ENCODE measurements at places on chromosomes 1 and 21.

DNA sequence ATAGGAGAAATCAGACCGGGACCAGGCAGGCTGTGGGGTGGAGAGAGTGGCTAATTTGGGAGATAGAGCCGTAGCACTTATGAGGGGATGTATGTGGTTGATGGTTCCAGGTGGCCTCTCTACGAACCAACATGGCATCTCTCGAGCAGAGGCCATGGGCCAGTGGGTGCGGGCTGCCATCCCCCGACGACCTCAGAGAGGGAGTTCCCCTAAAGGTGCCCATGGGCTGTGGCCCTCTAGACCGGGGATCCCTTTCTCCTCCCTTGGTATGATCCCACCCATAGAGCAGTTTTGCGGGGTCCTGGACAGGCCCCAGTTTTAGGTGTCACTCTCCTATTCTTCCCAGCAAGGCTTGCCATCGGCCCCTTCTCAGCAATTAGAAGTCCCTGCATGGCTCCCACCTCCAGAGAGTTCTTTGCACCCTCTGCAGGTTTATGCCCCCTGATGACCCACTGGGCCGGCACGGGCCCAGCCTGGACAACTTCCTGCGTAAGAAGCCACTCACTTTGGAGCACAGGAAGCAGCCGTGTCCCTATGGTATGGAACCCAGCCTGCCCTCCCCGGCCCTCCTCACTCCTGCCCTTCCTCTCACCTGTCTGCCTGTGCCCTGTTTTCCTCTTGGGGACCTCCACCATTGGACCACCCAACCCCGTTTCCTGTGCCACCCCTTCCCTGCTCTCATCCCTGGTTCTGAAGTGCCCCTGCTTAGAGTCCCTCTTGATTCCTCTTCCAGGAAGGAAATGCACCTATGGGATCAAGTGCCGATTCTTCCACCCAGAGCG, 7.8 kb downstream of the ZC3H12A start:
- DNase-seq: no peak

DNA sequence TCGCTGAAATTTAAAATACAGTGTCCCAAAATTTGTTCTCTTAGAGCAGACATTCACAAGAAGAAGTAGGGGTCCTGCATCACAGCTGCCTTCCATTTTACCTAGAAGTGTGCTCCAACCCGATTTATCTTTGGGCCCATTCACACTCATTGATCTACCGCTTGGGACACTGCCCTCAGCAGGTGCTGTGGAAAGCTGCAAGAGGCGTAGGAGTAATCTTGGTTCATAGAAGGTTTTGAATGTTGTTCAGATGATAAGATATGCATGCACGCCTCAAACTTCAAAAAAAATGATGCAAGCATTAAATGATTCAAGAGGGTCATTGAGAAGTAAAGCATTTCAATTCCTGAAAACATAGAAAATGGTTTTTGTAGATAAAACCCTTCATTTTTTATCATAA, 18.6 kb upstream of the C1orf105 start:
- DNase-seq: no peak

GRCh38 chr1:58003988-58004387, 542.5 kb downstream of the OMA1 start:
- DNase-seq: no peak

GRCh38 chr1:41613689-41614574, 129.4 kb upstream of the EDN2 start:
- no peak for DNase-seq

GRCh38 chr1:111030590-111030989, 66.9 kb upstream of the LRIF1 start:
- DNase-seq: peak; percentile 33

- DNase-seq: peak; percentile 81
Observed at GRCh38 chr21:41366522-41367151, 4.8 kb downstream of the MX2 start.

GRCh38 chr1:83029916-83030315, 969.0 kb downstream of the TTLL7 start:
- DNase-seq: no peak

DNA sequence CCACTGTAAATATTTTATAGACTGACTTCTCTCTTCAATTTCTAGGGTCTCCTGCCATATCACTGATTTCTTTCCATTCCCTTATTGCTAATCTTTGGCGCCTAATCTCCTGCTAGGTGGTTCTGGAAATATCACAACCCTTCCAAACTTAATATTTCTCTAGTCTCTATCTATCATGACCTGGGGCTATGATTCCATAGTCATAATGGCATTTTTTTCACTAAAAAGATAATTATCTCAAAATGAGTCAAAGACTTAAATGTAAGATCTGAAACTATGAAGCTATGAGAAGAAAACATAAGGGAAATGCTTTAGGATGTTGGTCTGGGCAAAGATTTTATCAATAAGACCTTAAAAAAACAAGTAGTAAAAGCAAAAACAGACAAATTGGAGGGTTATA, 74.2 kb downstream of the LEPR start:
- DNase-seq: no peak

DNA sequence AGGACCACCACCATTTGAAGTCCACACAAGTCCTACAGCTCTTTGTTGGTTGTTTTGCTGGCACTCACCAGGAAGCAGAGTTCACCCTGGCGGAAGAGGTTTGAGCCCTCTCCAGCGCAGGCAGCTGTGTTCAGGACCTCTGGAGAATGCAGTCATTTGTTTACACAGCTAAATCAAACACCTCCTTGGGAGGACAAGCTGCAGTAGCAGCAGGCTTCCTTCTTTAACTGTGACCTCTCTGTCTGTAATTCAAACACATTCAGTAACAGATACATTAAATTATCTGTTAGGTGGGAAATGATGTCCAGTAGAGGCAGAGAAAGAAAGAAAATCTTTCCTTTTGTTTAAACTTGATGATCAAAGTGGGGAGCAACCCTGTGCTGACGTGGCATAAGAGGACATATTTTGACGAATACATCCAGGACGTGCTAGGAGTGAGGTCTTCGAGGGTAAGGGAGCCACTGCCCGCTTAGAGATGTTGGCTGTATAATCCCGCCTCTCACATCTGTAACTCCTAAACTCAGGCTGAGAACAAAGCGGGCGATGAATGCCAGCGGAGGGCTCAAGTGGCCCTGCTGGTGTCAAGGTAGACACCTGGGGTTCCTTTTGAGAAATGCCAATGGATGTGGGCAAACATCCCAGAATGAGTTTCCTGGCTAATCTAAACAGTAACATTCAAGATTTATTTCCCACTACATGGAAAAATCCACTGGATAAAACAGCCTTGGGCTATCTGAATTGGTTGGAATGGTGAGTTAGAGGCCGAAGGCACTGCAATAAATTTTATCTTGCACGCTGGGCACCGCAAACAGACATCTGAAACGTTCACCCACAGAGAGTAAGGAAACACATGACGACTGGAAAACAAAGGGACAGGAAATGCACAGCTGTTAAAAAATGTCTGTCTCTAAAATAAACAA, 51.7 kb downstream of the ABCA4 start:
- no peak for DNase-seq

GRCh38 chr1:150259758-150260669, 2.4 kb downstream of the CA14 start:
- no peak for DNase-seq

DNA sequence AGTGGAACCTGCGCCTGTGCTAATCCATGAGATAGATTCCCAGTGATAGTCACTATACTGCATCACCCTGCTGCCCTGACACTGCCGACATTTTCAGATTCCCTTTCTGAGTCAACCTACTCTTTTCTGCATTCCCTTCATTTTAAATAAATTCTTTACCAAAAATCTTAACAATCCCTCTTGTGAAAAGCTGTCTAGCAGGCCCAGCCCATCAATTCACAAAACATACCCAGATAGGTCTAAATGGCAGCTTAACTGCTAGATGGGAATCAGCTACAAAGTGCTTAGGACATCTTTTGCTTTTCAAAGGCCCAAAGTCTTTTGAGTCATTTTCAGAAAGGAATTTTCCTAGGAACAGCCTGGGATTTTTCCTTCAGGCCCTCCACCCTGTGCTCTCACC, 180.1 kb upstream of the PTBP2 start:
- DNase-seq: no peak

GRCh38 chr1:229031481-229032341, 239.2 kb upstream of the RAB4A start:
- DNase-seq: no peak

- DNase-seq: no peak
Observed at GRCh38 chr1:170114906-170115305, 30.9 kb upstream of the NTMT2 start.

DNA sequence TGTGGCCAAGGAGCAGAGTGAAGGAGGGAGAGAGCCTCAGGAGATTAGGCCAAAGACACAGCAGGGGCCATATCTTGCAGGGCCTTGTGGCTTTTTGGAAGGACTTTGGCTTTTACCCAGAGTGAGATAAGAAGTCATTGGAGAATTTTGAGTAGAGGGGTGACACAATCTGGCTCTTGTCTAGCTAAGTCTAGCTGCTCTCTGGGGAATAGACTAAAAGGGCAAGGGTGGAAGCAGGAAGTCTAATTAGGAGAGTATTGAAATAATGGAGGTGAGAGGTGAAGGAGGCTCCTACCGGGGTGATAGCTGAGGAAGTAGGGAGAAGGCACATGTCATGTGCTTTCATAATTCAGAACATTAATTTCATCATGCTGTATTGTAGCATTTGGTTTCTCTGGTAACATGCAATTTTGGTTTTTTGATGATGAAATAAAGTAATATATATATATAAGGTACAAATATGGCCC, 34.3 kb upstream of the KCNA3 start:
- DNase-seq: no peak

GRCh38 chr1:51526248-51526647, 7.2 kb upstream of the EPS15 start:
- DNase-seq: no peak

DNA sequence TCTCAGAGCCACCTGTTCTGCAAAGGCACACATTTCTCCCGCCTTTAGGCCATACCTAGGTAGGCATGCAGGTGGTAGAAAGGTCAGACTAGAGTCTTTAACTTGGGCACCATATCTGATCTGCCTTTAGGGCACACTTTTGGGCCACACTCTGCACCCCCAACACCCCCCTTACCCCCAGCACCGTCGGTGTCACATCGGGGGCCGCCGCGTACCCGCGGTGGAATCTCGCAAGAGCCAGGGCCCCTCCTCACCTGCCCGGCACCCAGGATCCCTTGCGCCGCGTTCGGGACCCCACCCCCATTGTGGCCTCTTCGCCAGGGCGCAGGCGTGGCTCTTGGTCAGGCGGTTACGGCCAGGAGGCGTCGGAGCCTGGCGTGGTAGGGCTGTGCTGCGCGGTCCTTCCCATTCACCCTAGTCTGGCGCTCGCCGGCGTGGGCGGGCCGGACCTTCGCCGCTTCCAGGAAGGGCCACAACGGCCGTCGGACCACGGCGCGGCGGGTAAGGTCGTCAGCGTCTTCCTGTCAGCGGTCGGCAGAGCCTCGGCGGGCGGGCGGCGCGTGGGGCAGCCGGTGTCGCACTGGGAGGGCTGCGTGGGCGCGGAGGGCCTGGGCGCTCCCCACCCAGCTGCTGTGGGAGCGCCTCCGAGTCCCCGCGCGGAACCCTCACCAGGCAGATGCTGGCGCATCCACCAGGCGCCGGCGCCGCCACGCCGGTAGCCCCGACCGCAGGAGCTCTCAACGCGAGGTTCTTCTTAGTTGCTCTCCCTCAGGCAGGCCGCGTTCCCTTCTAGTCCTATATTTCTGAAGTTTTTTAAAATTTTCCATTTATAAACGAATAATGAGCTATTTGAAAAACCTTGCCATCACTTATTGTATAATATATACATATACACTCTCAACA, at the start of gene DNAH14:
Gene DNAH14 (plus strand): TSS at position 341 of the 903 bp plus-strand sequence. CDS start 23,028 bp downstream, outside the sequence.
- no peak for DNase-seq

DNA sequence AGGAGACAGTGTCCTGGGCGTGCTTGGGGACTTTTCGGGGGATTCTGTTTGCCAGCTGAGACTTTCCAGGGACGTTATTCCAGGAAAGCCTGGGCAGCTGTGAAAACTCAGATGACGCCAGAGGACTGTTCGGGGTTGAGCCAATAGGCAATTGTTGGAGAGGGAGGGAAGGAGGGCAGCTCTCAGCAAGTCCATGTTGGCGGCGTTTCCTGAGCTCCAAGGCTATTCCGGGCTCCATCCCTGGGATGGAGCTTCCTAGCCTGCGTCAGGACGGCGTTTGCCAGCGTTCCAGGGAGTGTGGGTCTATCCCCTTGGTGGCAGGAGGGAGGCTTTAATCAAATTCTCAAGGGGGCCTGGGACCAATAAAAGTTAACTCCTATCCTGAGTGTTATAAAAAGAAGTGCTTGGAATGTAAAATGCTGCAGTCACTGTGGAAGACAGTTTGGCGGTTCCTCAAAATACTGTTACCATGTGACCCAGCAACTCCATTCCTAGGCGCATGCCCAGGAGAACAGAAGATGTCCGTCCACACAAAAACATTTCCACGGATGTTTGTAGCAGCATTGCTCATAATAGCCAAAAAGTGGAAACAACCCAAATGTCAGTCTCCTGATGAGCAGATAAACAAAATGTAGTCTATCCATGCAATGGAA, 15.2 kb downstream of the SLC27A3 start:
- DNase-seq: peak; percentile 55

GRCh38 chr21:45551783-45552695, 9.8 kb upstream of the SLC19A1 start:
- no peak for DNase-seq

DNA sequence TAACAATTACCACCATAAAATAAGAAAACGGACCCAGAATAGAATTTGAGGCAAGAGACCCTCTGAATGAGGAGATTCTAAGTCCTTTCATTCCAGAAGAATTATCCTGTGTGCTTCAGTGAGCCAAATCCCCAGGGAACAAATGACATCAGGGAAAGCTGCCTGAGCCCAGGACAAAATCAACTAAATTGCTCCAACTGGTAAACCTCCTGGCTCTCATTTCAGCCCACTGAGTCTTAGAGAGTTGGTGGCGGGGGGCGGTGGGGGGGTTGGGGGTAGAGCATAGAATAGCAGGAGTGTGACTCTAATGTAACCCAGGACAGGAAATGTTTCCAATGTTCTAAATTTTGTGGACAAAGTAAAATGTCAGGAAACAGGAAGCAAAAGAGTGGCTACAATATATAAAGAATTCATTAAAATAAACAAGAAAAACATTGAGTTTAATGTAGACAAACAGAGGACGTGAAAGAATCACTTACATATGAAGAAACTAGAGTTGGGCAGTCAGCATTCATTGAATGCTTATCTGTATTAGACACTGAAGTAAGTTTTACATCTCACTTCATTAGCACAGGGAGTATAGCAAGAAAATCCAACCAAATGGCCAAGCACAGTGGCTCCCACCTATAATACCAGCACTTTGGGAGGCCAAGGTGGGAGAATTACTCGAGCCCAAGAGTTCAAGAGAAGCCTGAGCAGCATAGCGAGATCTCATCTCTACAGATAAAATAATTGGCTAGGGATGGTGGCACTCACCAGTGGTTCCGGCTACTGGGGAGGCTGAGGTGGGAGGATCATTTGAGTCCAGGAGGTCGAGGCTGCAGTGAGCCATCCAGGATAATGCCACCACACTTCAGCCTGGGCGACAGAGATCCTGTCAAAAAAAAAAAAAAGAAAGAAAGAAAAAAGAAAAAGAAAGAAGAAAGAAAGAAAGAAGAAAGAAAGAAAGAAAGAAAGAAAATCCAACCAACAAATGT, 75.1 kb downstream of the DHRS3 start:
- DNase-seq: no peak

GRCh38 chr1:197731449-197731848, 43.8 kb downstream of the DENND1B start:
- DNase-seq: no peak

- no peak for DNase-seq
Observed at GRCh38 chr1:34970829-34971228, 14.3 kb downstream of the TMEM35B start.

Data from CD4-positive, alpha-beta T cell treated with Interleukin-15 for 1 hour (primary cell).